SK-N-SH (cell line): ENCODE measurements at places on chromosomes 1 and 21. TPM values are rescaled to one million over a fixed set of nuclear protein-coding genes. Genes with fewer than 3 reads are reported as not detected.

- no peaks in the 10 kb centered on the region for H3K27me3 ChIP-seq
- H3K27ac ChIP-seq = no peak overlapping the region
- H3K4me3 ChIP-seq = no peak overlapping the region
- H3K36me3 ChIP-seq = no peaks in the 10 kb centered on the region
- no peaks in the 10 kb centered on the region for H3K4me1 ChIP-seq
Measured at GRCh38 chr1:42529724-42530181, 66.7 kb downstream of the CCDC30 start.

- no peak overlapping the region for H3K4me3 ChIP-seq
- no peaks in the 10 kb centered on the region for H3K4me1 ChIP-seq
- no peak for DNase-seq
- H3K27me3 ChIP-seq = no peaks in the 10 kb centered on the region
Measured at GRCh38 chr1:154619181-154619948, 11.4 kb upstream of the ADAR start.

HES3 gene
- not detected in 2 replicates for polyA plus RNA-seq

CELA2A gene
- polyA plus RNA-seq = not detected in 2 replicates
